Renal cortex interstitium (tissue), 15 donors: ENCODE measurements at places on chromosomes 6 and 20. TPM values are rescaled to one million over a fixed set of nuclear protein-coding genes. Genes with fewer than 3 reads are reported as not detected.

PNISR gene
- 272 TPM for polyA plus RNA-seq

TREML1 gene
- polyA plus RNA-seq, result 0.45 TPM

GRCh38 chr6:108564178-108564577, 3.5 kb downstream of the FOXO3 start:
- DNase-seq, result no peak

DNA sequence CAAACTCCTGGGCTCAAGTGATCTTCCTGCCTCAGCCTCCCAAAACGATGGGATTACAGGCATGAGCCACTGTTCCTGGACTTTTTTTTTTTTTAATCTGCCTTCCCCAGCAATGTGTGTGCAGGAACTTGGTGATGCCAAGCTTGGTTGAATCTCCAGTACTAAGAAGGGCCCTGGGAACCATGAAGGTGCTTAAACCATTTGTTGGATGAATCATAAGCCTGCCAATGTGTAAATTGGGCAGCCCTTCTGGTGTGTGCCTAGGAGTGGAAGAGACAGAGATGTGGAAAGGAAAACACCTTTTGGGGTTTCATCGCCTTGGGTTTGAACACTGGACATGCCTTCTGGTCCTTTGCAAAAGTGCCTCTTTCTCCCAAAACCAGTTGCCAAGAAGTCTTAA, 7.1 kb upstream of the SPO11 start:
- DNase-seq, result no peak

DNA sequence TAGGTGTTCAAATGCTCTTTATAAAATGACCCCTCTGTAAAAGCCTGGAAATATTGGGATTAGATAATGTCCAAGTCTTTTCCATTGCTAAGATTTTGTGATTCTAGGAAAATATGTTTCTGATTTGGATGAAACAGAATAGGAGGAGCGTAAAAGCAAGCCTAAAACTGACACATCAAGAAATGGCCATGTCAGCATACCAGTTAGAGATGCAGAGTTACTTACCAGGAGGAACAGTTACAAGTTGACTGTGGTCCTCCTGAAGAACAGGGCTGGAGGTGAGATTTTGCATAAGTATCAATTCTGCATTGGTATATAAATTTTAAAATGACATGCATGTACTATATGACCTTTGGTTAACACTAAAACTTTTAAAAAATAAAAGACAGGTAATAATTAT, 35.3 kb downstream of the EYA2 start:
- no peak for DNase-seq

GRCh38 chr6:142943711-142944123, 1.3 kb downstream of the HIVEP2 start:
- DNase-seq, result no peak

- no peak for DNase-seq
Measured at GRCh38 chr20:4437131-4437530, 284.6 kb upstream of the PRND start.

DNA sequence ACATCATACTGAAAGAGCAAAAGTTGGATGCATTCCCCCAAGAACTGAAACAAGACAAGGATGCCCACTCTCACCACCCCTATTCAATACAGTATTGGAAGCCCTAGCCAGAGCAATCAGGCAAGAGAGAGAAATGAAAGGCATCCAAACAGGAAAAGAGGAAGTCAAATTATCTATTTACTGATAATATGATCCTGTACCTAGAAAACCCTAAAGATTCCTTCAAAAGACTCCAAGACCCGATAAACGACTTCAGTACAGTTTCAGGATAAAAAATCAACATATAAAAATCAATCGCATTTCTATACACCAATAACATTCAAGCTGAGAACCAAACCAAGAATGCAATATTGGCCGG, 14.5 kb downstream of the CDK19 start:
- no peak for DNase-seq

DNA sequence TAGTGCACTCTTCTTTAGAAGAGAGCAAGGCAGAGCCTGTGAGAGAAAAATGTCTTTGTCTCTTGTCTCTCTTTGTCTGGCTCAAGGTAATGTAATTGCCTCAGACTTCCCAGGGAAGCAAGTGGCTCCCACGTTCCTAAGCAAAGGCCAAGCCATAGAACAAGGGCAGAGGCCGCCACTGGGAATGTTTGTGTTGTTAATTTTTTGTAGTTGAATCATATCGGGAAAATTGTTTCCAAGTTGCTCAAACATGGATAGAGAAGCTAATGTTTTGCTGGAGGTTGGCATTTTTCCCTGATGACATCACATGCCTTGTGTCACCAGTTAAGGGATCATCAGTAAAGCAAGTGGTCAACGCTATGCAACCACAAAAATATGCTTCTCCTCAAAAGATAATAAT, 211.5 kb upstream of the FOXA2 start:
- no peak for DNase-seq

DNA sequence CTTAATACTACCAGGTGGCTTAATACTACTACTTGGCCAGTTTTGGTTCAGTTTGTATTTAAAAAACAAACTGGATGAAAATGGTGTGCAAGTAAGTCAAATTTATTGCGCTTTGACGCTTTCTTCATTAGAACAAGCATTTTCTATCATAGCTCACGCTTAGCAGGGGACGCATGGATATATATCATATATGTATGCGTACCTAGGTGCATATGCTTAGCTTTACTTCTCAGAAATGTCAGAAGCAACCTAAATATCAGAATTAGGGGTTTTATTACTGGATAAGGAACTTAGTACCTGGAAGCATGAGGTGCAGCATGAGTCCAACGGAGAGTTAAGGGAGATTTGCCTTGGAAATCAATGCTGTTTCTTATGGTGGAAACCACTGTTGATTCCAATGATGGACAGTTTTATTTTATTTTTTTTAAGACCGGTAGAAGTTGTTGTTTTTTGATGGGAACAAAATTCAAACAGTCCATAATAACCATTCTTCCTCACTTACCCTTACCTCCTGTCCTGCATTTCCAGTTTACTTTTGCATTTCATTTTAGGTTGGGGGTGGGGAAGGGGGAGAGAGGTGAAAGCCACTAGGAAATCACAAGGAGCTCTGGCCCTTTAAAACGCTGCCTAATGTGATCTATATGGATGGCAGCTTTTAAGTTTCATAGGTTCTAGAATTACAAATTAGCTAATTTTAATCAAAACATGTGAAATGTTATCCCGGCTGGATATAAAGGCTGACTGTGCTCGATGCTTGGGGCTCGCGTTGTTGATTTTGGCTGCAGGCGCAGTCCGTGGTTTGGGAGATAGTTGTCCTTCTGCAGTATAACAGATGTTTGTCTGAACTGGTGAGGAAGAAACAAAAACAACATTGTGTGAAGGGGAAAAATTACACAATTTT, 2.1 kb downstream of the SOBP start:
- DNase-seq, result no peak

AHCY gene
- 205 TPM for polyA plus RNA-seq

DNA sequence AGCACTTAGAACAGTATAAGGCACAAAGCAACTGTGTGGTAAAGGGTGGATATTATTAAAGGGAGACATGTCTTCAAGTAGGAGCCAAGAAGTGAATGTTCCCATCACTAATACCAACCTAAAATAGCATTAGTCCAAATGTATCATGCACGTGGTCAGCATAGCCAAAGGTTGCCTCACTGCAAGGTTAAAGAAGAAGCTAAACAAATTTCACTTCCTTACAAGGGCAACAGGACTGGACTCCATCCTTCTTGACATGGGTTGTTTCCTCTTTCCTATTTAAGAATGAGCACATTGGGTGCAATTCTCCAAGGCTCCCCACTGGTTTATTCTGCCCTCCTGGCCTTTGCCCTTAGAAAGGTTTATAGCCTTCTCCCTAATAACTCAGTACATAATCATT, 186.7 kb downstream of the PHACTR1 start:
- no peak for DNase-seq

DNA sequence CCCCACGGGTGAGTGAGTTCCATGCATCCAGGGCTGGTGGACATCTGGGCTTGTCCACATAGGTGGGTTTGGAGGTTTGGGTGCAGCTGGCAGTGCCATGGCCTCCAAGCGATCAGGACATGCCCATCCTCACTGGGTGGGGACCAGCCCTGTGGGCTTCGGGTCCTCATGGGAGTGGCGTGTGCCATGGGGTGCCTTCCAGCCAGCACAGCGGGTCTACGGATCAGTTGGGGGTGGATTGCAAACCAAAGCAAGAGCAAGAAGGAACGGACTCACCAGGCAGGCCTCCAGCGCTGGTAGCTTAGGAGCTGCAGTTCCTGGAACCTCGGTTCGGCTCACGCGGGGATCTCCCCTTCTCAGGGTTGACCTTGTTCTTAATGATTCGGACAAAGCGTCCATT, 364.3 kb downstream of the TAF4 start:
- no peak for DNase-seq

DNA sequence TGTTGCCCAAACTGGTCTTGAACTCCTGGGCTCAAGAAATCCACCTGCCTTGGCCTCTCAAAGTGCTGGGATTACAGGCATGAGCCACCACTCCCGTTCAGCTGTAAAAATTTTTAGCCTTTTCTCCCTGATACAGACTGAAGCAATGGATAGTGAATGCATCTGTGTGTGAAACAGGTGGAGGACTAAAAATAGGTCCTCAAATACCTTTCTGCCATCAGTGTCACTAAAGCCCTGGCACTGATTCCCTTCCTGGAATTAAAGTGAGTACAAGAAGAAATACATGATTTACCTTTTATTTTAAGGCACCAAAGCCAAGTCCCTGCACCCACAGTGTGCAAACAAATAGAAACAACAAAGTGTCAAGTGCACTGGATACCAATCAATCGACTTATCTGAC, 25.1 kb downstream of the TULP4 start:
- no peak for DNase-seq

- peak; percentile 7 for DNase-seq
Measured at GRCh38 chr20:34473262-34473883, 42.8 kb upstream of the DYNLRB1 start.

GRCh38 chr20:58286729-58287128, 22.8 kb upstream of the RAB22A start:
- DNase-seq, result no peak

DNA sequence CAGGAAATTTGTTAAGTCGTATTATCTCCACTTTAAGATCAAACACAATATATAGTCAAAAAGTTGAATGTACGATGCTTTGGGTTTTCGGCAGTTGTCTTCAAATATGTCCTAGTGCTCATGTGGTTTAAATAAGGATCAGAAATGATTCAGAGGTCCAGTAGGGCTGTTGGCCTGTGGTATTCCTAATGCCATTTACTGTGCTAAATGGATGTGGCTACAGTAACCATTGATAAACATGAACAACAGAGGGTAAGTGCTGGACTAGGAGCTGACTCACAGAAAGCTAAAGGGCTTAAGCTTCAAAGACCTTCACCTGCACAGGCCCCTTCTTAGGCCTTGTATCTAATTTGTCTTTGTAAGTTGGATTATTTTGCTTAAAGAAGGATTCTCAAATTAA, 80.5 kb upstream of the TPD52L1 start:
- DNase-seq, result no peak

NHLRC1 gene
- polyA plus RNA-seq, result 2.6 TPM

PLA2G7 gene
- polyA plus RNA-seq, result 2.7 TPM

- DNase-seq, result no peak
Measured at GRCh38 chr6:136659991-136660499, 109.8 kb upstream of the MAP7 start.

DYNLT2 gene
- polyA plus RNA-seq, result 6.1 TPM

GRCh38 chr20:44973053-44973452, 6.7 kb downstream of the STK4 start:
- DNase-seq, result no peak

DNA sequence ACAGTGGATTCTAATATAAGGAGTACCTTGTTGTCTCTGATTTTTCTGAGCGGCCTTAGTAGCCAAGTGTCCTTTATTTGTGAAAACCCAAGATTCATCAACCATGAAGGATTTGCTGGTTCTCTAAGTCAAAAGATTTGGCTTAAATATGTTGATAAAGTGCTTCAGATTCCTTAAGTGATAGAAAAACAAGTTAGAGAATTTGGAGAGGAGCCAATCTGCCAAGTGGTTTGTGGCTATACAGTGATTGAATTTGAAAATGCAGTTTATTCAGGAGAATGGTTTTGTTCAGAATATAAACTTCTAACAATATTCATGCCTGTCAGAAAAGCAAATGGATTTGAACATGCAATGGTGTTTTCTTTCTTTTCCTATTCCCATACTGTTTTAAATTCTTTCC, 54.8 kb downstream of the CAP2 start:
- no peak for DNase-seq

DNA sequence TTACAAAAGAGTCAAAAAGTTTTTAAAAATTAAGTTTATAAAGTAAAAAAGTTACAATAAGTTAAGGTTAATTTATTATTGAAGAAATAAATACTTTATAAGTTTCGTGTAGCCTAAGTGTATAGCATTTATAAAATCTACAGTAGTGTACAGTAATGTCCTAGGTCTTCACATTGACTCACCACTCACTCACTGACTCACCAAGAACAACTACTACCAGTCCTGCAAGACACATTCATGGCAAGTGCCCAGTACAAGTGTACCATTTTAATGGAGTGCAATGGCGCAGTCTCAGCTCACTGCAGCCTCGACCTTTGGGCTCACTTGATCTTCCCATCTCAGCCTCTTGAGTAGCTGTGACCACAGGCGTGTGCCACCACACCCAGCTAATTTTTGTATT, 128.2 kb downstream of the GPX5 start:
- DNase-seq, result no peak

DNA sequence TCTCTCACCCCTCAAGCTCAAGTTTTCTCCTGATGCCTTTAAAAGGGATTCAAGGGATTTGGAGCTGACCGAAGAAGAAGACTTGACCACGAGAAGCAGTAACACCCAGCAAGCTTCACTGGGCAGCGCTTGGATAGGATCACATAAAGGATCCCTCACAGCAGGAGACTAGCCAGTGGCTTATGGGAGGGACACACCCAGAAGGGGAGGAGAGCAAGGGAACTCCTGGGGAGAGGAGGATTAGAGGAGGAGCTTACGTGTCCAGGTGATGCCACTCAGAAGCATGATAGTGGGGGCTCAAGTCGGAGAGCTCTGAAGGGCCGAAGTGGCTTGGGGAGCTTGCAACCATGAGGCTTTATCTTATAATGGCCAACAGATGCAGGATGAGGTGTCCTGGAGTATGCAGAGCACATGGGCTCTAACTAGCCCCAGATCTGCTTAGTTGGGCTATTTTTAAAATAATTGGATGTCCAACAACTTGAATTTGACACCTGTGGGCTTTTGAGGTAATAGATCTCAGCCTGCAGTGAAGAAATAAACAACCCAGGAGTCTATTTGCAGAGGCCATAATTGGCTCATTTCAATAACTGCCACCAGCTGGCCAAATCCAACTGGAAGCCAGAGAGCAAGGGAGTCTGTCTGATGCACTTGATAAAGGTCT, 137.9 kb upstream of the EXOC2 start:
- no peak for DNase-seq

RRAGD gene
- 26.4 TPM for polyA plus RNA-seq

STX16 gene
- 64.3 TPM for polyA plus RNA-seq
